Hippocampal formation (tissue), 2 donors: ENCODE measurements at places on chromosomes 6 and 20.

GRCh38 chr6:149410557-149410956 is 10.5 kb downstream of the SUMO4 start:
- DNase-seq: no peak

DNA sequence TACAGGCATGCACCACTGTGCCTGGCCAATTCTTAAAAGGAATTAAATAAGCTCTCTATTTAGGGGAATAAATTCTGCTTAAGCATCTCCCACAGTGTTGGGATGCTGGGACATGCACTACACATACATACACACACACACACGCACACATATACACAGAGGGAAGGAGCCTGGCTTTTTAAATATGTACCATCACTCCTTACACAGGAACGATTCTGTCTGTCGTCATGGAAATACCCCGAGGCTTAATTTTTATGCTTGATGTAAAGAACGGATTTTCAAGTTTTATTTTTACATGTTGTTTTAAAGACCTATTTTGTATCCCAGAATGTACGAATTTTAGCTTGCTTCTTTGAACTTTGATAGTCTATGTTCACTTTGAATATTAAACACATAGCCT is 95.3 kb downstream of the CD109 start:
- no peak for DNase-seq

- DNase-seq: no peak
Measured at GRCh38 chr6:6841571-6841970, 253.1 kb downstream of the LY86 start.

DNA sequence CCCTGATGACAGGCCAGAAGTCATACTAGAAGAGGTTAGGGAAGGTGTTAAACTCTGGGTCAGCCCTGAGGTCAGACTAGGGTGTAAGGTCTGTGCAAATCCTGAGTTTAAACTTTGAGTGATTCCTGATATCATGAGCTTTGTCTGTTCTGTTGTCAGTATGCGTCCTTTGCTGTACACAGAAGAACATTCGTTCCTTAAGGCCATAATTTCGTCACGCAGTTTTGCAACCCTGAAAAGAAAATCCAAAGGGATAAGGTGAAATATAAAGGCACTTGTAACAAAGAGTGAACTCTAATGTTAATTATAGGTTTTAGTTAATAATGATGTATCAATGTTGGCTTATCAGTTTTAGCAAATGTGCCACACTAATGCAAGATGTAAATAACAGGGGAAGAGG is 2.3 kb downstream of the DST start:
- no peak for DNase-seq

DNA sequence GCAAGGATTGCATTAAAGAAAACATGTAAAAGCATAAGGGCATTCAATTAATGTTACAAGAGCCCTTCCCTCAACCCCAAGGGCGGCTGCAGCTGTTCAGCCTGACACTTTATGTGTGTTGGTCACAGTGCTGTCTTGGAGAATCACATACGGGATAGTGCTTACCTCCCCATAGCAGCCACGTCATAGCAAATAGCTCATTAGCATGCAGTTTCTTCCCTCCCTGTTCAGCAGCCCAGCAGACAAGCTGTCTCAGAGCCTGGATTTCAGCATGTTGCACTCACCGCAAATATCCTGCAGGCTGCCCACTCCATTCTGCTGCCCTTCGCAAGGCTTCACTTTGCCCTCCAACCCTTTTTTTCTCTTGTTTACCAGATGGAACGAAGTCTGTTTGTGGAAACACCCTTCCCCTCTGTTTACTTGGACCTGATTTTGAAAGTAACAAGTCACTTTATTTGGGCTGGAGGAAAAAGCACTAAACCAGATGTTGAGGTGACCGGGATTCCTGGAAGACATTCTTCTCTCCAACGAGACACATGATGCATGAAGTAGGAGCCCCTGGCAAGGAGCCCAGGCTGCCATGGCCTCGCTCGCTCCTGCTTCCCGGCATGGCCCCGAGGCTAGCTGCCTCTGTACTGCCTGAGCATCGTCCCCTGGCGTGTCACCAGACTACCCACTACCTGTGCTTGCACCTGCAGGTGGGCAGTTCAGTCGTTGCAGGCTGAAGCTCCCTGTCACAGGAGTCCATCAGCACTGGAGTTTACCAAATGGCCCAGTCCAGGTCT is 151.6 kb upstream of the GMDS start:
- no peak for DNase-seq

DNA sequence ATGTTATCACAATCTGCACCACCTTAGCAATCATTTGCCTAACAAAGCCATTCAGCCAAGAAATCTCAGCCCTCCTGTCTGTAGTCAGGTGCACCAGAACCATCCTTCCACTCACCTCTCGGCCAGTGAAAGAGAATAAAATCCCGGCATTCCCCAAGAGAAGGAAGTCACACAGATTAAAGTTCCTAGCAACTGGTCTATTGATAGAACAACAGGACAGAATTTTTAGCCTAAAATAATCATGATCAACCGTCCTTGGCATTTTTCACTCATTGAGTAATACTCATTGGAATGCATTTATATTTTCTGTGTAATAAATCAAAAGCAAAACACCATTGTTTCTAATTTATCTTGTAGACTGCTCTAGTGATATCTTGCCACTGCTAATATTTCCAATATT is 85.7 kb upstream of the CDH4 start:
- DNase-seq: no peak

DNA sequence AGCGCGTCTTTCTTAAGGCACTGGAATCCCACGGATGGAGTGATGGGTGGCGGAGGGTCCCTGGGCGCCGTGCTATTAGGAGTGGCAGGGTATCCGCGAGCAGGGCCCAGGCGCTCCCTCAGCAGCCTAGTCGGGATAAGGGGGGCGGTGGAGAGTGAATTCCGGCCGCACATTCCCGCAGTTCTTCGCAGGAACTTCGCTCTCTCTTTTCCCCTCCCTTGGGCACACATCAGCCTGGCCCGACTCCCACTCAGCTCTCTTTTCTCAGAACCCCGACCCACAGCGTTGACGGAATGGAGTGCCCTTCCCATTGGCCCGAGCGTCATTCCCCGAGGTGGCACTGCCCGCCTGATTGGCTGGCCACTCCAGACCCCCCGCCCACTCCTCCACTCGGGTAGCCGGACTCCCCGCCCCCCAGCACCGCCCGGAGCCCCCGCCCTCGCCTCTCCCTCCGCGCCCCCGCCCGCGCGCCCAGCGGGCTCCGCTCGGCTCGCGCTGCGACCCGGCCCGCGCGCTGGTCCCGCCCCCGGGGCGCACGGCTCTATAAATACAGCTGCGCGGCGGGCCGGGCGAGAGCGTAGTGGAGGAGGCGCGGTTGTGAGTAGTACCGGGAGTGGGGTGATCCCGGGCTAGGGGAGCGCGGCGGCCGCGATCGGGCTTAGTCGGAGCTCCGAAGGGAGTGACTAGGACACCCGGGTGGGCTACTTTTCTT is at the start of gene ID4:
TSS of gene ID4 (plus strand) at position 572 of the 712 bp plus-strand sequence. CDS start 385 bp downstream, outside the sequence.
- peak; percentile 83 for DNase-seq

DNA sequence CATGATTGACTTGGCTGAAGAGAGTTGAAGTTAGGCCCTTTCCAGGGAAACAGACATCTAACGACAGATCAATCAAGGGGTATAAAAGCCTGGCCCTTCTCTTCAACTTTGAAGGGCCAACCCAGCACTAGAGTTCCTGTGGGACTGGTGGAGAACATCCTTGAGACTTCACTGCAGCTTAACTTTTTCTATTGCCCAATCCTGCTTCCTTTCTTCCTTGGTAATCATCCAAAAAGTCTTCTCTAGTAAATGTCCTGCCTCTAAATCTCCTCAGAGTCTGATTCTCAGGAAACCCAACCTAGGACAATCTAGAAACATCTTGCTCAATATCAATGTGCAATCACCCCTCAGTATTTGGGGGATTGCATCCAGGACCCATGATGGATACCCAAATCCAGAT is 1.9 kb downstream of the MKKS start:
- DNase-seq: no peak

- no peak for DNase-seq
Measured at GRCh38 chr6:37547564-37548061, 47.9 kb upstream of the CCDC167 start.

GRCh38 chr6:19317431-19317986 is 519.7 kb upstream of the ID4 start:
- no peak for DNase-seq

GRCh38 chr6:163919652-163920051 is 505.1 kb downstream of the QKI start:
- no peak for DNase-seq

GRCh38 chr6:37575221-37575620 is 75.5 kb upstream of the CCDC167 start:
- no peak for DNase-seq

- DNase-seq: no peak
Measured at GRCh38 chr6:155313602-155314091, 637 bp downstream of the TFB1M start.

- peak; percentile 1 for DNase-seq
Measured at GRCh38 chr6:153312634-153313033, 181.6 kb upstream of the RGS17 start.

- DNase-seq: no peak
Measured at GRCh38 chr20:41574802-41575389, 43.3 kb downstream of the CHD6 start.

GRCh38 chr6:143286251-143286795 is 164.2 kb downstream of the ADAT2 start:
- no peak for DNase-seq
